ENCODE measurements at places on chromosomes 7 and 10. TPM values are rescaled to one million over a fixed set of nuclear protein-coding genes. Genes with fewer than 3 reads are reported as not detected.

GRCh38 chr7:136865236-136865635 lies 3.2 kb upstream of the CHRM2 start:
- H3K27me3 ChIP-seq, result peaks cover 13% of the 10 kb centered on the region
- DNase-seq, result no peak
- no peak overlapping the region for H3K4me3 ChIP-seq
- H3K27ac ChIP-seq, result no peak overlapping the region

DNA sequence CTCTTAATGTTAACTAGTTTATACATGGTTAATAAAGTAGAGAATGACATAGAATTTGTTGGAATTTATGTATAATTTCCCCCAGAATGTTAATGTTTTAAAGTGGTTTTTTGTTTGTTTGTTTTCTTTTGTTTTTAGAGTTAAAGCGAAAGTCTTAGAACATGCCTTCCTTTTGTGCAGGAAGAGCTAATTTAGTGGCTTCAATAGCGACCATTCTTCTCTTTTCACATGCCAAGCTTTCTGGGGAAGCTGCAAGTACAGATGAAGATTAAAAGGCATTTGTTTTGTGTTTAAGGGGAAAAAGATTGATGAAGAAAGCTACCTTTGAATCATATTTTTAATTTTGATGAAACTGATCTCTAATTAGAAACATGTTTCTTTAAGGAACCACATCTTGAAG lies 256.3 kb upstream of the CSTF2T start:
- no peak overlapping the region for H3K27ac ChIP-seq
- H3K27me3 ChIP-seq, result peaks cover 8% of the 10 kb centered on the region
- no peaks in the 10 kb centered on the region for H3K36me3 ChIP-seq
- DNase-seq, result no peak

DNA sequence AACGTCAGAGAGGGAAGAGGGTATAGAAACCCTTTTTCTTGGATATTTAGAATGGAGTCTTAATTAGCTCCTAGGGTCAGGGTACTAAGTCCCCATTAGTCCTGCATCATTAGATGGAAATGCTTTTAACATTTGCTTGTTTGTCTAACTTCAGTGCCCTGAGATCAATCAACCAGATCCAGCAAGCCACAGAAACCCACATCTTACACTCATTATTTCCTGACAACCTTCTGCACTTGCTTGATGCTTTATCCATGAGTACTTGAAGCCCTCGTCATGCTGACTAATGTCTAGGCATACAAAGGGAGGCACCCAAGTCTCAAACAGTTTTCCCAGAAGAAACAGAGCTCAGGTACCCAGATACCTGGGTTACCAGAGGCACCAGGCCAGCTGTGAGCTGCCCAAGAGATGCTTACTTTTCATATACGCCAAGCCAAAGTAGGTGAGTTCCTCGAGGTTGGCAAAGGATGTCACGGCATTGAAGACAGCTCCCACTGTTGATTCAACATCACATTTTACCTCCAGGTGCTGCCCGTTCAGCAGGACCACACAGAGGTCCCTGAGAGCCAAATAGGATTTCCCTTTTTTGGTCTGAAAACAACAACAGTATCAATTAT lies 42.7 kb downstream of the FRMPD2 start:
- H3K36me3 ChIP-seq, result no peaks in the 10 kb centered on the region
- peaks cover 20% of the 10 kb centered on the region for H3K27me3 ChIP-seq
- no peak for DNase-seq
- no peak overlapping the region for H3K27ac ChIP-seq
- peaks cover 3% of the 10 kb centered on the region for H3K4me1 ChIP-seq

GRCh38 chr7:119320316-119320715 lies 952.7 kb upstream of the KCND2 start:
- H3K27me3 ChIP-seq, result no peaks in the 10 kb centered on the region
- no peaks in the 10 kb centered on the region for H3K4me1 ChIP-seq
- H3K36me3 ChIP-seq, result no peaks in the 10 kb centered on the region

- H3K27me3 ChIP-seq, result no peaks in the 10 kb centered on the region
- H3K4me3 ChIP-seq, result no peak overlapping the region
- H3K27ac ChIP-seq, result no peak overlapping the region
- DNase-seq, result no peak
- peaks cover 23% of the 10 kb centered on the region for H3K4me1 ChIP-seq
- H3K36me3 ChIP-seq, result no peaks in the 10 kb centered on the region
These were observed 56.3 kb upstream of the SFMBT2 start for GRCh38 chr10:7467031-7467667.

GRCh38 chr7:67625257-67625737 lies 628.7 kb downstream of the TYW1 start:
- H3K36me3 ChIP-seq, result no peaks in the 10 kb centered on the region
- no peak overlapping the region for H3K4me3 ChIP-seq
- H3K27ac ChIP-seq, result no peak overlapping the region
- peak; percentile 32 for DNase-seq
- H3K27me3 ChIP-seq, result no peaks in the 10 kb centered on the region

DNA sequence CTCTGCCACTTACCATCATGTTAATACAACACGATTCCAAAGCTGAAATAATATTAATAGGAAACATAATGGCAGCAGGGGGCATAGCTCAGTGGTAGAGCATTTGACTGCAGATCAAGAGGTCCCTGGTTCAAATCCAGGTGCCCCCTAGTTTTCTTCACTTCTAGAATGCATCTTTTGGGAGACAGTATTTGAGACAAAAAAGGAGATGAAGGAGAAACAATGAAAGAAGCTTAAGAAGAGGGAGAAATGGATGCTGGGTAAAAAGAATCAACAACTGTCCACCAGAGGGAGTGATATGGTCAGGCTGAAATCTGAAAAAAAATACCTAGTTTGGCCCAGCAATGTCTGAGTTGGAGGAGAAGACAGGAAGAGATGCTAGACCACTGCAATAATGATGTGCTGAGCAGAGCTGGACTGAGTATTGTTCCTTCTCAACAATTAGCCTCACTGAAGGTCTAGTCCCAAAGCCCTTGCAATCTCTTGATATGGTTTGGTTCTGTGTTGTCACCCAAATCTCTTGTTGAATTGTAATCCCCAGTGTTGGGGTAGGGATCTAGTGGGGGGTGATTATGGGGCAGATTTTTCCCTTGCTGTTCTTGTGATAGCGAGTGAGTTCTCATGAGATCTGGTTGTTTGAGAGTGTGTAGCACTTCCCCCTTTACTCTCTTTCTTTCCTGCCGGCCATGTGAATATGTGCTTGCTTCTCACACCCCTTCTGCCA lies 48.3 kb downstream of the ZNF783 start:
- H3K4me3 ChIP-seq, result no peak overlapping the region
- DNase-seq, result no peak
- peaks cover 10% of the 10 kb centered on the region for H3K27me3 ChIP-seq
- no peaks in the 10 kb centered on the region for H3K4me1 ChIP-seq

DNA sequence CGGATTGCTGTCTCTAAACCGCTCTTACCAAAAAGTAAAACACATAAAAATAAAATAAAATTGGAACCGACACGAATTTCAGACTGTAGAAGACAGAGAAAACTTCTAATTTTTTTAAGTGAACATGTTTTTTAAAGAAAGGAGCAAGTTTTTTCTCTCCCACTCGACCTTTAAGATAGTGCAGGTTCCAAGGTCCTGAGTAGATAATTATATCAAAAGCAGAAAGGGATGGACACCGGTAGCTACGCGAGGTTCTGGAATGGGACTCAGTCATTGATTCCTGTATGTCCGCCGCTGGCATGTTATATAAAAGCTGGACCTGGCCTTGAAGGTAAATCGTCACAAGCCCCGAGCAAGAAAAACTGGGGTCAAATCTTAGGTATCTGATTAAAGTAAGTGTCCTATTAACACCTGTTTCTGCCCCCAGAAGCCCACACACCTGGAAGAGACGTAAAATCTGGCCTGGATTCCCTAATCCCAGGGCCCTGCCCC lies 462 bp upstream of the CISD1 start:
- H3K36me3 ChIP-seq, result peaks cover 5% of the 10 kb centered on the region
- peak overlapping the region; percentile 94 for H3K27ac ChIP-seq
- DNase-seq, result no peak
- no peaks in the 10 kb centered on the region for H3K27me3 ChIP-seq
- peak overlapping the region; percentile 93 for H3K4me3 ChIP-seq

DNA sequence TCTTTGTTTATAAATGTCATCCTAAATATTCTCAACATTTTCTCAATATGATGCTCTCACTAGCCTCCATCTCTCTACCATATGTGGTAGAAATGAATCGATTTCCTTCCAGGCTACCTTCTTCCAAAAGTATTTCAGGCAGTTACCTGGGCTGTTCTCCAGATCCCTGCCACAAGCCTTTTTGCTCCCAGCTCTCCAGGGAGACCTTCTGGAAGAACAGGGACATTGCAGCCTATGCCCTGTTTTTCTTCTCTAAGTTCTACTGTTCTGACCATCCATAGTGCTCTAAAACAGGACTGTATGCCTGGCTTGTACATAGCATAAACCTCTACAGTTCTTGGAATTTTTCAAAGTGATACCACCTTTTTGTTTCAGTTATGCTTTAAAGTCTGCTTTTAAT lies 552.8 kb downstream of the ANKRD7 start:
- no peak overlapping the region for H3K27ac ChIP-seq
- no peak overlapping the region for H3K4me3 ChIP-seq
- DNase-seq, result no peak
- H3K4me1 ChIP-seq, result no peaks in the 10 kb centered on the region

DNA sequence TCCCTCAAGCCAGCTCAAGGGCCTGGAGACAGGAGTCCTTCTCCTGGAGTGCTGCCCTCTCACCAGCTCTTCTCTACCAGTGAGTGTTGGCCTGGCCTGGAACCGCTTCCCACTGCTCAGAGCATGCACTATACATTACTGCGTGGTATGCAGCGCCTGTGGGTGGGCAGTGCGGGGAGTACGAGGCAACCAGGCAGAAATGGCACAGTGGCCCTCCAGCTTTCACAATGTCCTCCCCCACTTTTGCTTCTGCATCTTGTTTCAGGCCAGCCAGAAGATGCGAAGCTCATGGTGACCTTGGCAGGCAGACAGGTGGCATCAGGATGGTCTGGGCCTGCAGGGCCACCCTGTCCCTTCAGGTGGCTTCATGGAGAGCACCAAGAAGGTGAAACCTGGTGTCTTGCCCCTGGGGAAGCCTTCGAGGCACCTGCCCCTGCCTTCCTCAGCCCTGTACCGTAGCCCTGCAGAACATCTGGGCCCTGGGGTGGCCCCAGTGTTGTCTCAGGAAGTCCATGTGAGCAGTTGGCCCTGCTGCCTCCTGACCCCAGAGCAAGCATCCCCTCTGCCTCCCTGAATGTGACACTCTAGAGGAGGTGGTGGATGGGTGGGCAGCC lies 35.8 kb downstream of the RASGEF1A start:
- H3K4me1 ChIP-seq, result peaks cover 51% of the 10 kb centered on the region
- no peak for DNase-seq
- H3K27ac ChIP-seq, result peak overlapping the region; percentile 91
- no peaks in the 10 kb centered on the region for H3K36me3 ChIP-seq
- peaks cover 18% of the 10 kb centered on the region for H3K27me3 ChIP-seq

- no peak overlapping the region for H3K4me3 ChIP-seq
- H3K27ac ChIP-seq, result no peak overlapping the region
These were observed 226.1 kb downstream of the PTEN start for GRCh38 chr10:88089498-88089897.

- H3K4me3 ChIP-seq, result no peak overlapping the region
- H3K4me1 ChIP-seq, result no peaks in the 10 kb centered on the region
- DNase-seq, result no peak
- H3K27ac ChIP-seq, result no peak overlapping the region
- peaks cover 18% of the 10 kb centered on the region for H3K27me3 ChIP-seq
These were observed 22.3 kb upstream of the ARHGAP22 start for GRCh38 chr10:48626986-48627731.

DNA sequence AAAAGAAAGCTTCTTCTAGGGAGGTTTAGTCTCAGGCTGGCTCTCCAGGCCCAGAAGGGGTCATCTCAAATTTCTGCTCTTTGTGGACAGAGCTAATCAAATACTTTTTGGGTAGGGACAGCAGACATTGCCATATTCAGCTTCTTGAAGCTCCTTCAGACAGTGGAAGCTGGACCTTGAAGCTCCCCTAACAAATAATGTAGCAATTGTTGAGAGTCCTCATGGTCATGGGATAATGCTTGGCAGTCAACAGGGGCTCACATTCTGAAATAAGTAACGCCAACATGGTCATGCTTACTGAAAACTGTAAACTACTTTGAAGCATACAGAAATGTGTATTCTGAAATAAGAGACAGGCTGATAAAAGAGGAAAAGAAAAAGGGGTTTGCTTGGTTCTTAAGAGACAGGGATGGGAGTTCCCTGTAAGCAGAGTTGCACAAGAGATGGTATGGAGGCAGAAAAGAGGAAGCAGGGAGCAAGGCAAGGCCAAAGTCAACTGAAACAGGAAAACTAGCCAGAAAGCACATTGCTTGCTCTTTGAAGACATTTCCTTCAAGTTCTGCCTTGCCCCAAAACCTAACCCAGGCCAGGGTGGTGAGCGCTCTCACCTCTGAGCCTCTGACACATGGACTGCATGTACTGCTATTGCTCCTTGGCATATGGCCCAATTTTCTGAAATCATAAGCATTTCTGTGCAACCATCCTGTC lies 53.1 kb upstream of the KMT2E start:
- DNase-seq, result no peak
- H3K4me3 ChIP-seq, result no peak overlapping the region
- peaks cover 19% of the 10 kb centered on the region for H3K36me3 ChIP-seq
- no peak overlapping the region for H3K27ac ChIP-seq

DNA sequence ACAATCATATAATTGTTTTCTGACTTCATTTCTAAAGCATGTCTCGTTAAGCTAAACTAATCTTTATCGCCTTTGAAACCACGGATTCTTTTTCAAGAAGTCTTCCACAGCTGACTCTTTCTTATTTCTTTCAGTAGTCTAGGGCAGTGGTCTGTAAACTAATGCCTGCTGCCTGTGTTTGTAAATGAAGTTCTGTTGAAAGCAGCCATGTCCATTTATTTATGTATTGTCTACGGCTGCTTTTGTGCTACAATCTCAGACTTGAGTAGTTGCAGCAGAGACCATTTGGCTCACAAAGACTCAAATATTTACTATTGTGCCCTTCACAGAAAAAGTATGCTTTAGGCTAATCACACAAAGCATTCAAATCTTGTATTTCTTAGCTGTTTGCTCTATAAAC lies 20.3 kb upstream of the ABLIM1 start:
- H3K4me1 ChIP-seq, result no peaks in the 10 kb centered on the region
- H3K27me3 ChIP-seq, result peaks cover 4% of the 10 kb centered on the region
- no peak for DNase-seq
- no peaks in the 10 kb centered on the region for H3K36me3 ChIP-seq
- no peak overlapping the region for H3K4me3 ChIP-seq
- no peak overlapping the region for H3K27ac ChIP-seq

- H3K27me3 ChIP-seq, result peaks cover 89% of the 10 kb centered on the region
- H3K4me1 ChIP-seq, result peaks cover 44% of the 10 kb centered on the region
- no peak overlapping the region for H3K27ac ChIP-seq
- no peak overlapping the region for H3K4me3 ChIP-seq
These were observed 546 bp upstream of the HOXA3 start for GRCh38 chr7:27152816-27153442.

The NAT16 gene
- total RNA-seq, result not detected

The GPR37 gene
- not detected for total RNA-seq

The GNGT1 gene
- total RNA-seq, result not detected

The CACNB2 gene
- total RNA-seq, result not detected

The HOXA9 gene
- total RNA-seq, result not detected

The NUTM2D gene
- total RNA-seq, result 1.6 TPM

The SNCG gene
- not detected for total RNA-seq

The SFTPA2 gene
- not detected for total RNA-seq

The CDC14C gene
- not detected for total RNA-seq

The STAM gene
- 21.9 TPM for total RNA-seq

The ANKRD7 gene
- total RNA-seq, result 0.66 TPM

Data from activated CD8-positive, alpha-beta T cell treated with anti-CD3 and anti-CD28 coated beads, Interleukin-2, amount 10 ng/mL, durations not matched to agents 7 days and 5 days (primary cell).